GOT3 (cell line): ENCODE measurements at places on chromosomes 2 and 18.

DNA sequence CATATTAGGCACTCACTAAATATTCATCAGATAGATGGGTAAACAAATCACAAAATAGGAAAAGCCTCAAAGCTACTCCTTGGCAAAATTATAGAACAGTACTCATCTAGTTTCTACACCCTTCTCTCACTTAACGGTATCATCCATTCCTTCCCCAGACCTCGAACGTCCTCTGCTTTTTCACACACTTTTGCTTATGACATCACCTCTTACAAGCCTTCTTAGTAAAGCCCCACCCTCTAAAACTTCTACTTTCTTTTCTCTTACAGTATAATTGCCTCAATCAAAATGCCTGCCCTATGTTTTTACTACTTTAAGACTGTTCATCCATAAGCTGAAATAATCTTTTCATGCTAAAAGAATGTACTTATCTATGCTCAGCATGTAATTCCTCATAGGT is 8.1 kb downstream of the CHN1 start:
- DNase-seq: no peak

- no peak for DNase-seq
These were observed 15.5 kb downstream of the PTPN2 start for GRCh38 chr18:12868576-12868975.

- no peak for DNase-seq
These were observed 115.6 kb downstream of the MBP start for GRCh38 chr18:77016936-77017335.

- no peak for DNase-seq
These were observed 80.1 kb downstream of the CCDC85A start for GRCh38 chr2:56263876-56264275.

DNA sequence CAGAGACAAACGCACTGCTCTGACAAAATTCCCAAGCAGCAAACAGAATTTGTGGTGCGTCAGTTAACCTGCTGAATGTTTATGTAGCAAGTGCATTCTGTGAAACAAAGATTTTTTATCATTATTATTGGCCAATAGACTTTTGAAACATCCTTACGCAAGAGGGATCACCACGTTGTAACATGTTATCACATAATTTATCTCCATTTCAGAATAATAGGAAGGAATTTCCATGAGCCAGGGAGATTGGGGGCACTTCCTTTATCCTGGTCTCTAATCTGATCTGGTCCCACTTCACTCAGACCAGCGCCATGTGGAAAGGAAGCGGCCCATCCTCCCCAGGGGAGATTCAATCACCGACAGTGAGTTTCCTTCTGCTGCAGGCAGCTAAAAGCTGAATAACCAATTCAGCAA is 166.1 kb downstream of the PID1 start:
- no peak for DNase-seq

GRCh38 chr2:46411985-46412384 is 67.4 kb upstream of the TMEM247 start:
- no peak for DNase-seq

- no peak for DNase-seq
These were observed 531.9 kb downstream of the XIRP2 start for GRCh38 chr2:167420211-167420610.

- no peak for DNase-seq
These were observed 71.3 kb downstream of the CCDC93 start for GRCh38 chr2:117942551-117942950.

DNA sequence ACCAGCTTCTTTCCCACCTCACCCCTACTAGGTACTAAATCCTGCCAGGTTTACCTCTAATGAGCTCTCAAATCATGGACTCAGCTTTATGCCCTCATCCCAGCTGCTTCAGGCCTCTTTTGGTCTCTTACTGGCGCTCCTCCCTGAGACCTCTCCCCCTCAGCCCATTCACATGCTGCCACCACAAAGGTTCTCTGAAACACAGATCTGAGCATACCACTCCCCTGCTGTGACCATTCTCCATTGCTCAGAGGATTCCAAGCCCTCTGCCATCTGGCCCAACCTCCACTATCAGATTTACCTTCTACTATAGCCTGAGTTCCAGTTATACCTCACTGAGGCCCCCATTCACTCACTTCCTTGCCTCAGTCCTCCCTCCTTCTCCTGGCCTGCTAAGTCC is 174.8 kb downstream of the ANKRD44 start:
- no peak for DNase-seq
